ENCODE measurements at places on chromosomes 4 and X. TPM values are rescaled to one million over a fixed set of nuclear protein-coding genes. Genes with fewer than 3 reads are reported as not detected.

QRFPR gene
- total RNA-seq = not detected

EVC2 gene
- total RNA-seq = 0.40 TPM

CFP gene
- total RNA-seq = 4.4 TPM

NAA15 gene
- total RNA-seq = 115 TPM

TLR2 gene
- 0.47 TPM for total RNA-seq

DNA sequence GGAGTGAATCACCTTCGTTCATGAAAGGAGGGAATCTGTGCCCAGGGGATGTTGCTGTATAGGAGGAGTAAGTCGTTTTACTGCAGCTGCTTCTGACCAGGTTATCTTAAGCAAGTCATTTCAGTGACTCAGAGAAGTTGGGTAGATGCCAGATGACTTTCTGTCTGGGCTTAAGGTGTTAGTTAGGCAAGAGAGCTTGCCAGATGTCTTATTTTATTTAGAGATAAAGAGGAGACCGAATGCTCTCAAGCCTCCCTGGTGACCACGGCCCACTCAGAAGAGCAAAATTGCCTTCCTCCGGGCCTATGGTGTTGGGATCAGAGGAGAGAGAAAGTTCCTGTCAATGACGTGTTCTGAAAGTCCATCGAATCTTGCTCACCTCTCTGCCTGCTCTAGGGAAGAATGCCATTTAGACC is 16.3 kb upstream of the ZNF827 start:
- no peak overlapping the region for H3K27ac ChIP-seq
- H3K27me3 ChIP-seq = peaks cover 10% of the 10 kb centered on the region
- peaks cover 2% of the 10 kb centered on the region for H3K4me1 ChIP-seq
- no peaks in the 10 kb centered on the region for H3K36me3 ChIP-seq

- H3K4me1 ChIP-seq = no peaks in the 10 kb centered on the region
- peaks cover 6% of the 10 kb centered on the region for H3K27me3 ChIP-seq
- DNase-seq = no peak
- H3K4me3 ChIP-seq = no peak overlapping the region
- H3K27ac ChIP-seq = no peak overlapping the region
Measured at GRCh38 chr4:121360495-121360894, 20.3 kb downstream of the QRFPR start.

DNA sequence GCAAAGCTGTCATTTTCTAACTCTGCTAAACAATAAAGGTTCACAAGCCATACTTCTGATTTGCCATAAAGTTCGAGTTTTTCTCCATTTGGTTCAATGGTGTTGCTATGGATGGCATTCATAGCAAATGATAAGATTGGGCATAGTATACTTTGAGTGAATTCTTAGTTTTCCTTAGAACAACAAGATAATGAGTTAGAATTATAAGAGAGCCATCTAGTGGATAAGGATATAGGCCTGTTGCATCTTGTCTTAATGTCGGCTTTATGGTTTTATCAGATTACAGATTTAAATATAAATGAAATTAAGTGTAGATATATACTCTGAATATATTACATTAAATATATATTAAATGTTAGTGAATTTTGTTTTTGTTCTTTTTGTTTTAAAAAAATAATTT is 644.6 kb downstream of the IL1RAPL1 start:
- H3K27ac ChIP-seq = no peak overlapping the region
- H3K4me3 ChIP-seq = no peak overlapping the region
- H3K27me3 ChIP-seq = no peaks in the 10 kb centered on the region
- no peaks in the 10 kb centered on the region for H3K36me3 ChIP-seq
- no peaks in the 10 kb centered on the region for H3K4me1 ChIP-seq
- no peak for DNase-seq

DNA sequence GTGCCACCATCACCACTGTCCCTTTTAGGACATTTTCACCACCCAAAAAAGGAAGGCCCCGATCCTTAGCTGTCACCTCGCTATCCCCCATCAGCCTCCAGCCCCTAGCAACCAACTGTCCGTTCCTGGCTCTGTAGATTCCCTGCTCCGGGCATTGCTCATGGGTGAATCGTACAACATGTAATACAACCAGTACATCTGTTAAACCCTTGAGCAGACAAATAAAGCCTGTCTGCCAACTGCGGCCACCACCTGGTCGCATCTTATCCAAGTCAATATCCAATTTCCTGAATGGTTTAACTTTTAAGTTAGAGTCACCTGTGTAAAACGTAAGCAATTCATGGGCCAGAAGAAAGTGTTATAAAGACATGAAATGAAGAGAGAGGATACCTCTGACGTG is 251.9 kb downstream of the AFAP1 start:
- DNase-seq = no peak
- no peak overlapping the region for H3K4me3 ChIP-seq
- H3K36me3 ChIP-seq = no peaks in the 10 kb centered on the region
- no peaks in the 10 kb centered on the region for H3K27me3 ChIP-seq
- no peak overlapping the region for H3K27ac ChIP-seq

DNA sequence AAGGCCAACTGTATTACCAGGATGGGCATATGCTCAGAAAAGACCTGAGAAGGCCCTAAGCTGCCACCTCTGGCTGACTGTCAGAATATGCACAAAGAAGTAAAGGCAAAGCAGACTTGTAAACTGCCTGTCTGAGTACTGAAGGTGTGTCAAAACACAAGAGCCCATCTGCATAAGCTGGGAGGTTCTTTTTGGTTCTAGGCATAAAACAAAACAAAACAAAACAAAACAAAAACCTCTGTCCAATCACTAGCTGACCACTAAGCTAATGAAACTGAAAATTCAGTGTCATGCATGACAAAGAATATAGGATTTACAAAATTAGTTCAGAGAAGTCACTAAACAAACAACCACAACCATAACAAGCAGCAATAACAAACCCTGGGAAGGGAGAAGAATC is 20.6 kb downstream of the SH3D19 start:
- no peak overlapping the region for H3K27ac ChIP-seq
- no peaks in the 10 kb centered on the region for H3K4me1 ChIP-seq
- H3K36me3 ChIP-seq = no peaks in the 10 kb centered on the region
- no peaks in the 10 kb centered on the region for H3K27me3 ChIP-seq
- no peak for DNase-seq

DNA sequence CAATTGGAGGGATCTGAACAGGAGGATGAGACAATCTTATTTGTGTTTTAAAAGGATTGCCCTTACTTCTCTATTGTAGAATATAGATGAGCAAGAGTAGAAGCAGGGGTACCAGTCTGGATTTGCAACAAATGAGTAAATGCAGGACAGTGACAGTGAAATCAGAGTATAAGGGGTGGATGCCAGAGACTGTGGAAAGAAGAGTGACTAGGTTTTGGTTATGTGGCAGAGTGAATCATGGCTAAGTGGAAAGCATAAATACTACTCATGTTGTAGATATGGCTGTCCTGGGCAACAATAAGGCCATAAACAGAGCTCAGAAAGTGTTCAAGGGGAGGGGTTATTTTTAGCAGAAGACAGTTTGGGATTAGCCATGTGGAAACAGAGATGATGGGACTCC is 6.0 kb upstream of the VSIG4 start:
- no peaks in the 10 kb centered on the region for H3K27me3 ChIP-seq
- peak overlapping the region; percentile 74 for H3K4me3 ChIP-seq
- H3K36me3 ChIP-seq = no peaks in the 10 kb centered on the region
- DNase-seq = no peak
- H3K4me1 ChIP-seq = peaks cover 34% of the 10 kb centered on the region

- H3K27me3 ChIP-seq = peaks cover 17% of the 10 kb centered on the region
- DNase-seq = no peak
- no peaks in the 10 kb centered on the region for H3K36me3 ChIP-seq
- H3K4me3 ChIP-seq = no peak overlapping the region
- peaks cover 2% of the 10 kb centered on the region for H3K4me1 ChIP-seq
- no peak overlapping the region for H3K27ac ChIP-seq
Measured at GRCh38 chr4:82201303-82201702, 172.5 kb downstream of the HNRNPD start.

DNA sequence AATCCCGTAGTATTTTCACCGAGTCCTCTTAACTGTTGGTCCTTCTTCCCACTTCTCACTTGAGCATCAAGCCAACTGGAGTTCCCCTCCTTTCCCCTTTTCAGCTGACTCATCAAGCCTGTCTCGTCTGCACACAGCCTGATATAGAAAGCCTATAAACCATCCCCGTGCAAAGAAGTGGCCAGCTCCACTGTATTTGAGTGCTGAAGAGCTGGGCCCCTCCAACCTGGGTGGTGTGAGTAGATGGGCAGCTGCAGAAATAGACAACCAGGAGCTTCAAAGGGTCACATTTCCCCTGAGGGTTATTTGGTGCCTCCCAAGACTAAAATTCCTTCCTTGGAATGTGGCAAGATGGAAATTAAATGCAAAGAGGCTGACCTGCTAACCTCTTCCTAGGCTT is 199.7 kb downstream of the HS6ST2 start:
- H3K4me1 ChIP-seq = no peaks in the 10 kb centered on the region
- DNase-seq = no peak
- H3K4me3 ChIP-seq = no peak overlapping the region
- no peak overlapping the region for H3K27ac ChIP-seq
- no peaks in the 10 kb centered on the region for H3K36me3 ChIP-seq

DNA sequence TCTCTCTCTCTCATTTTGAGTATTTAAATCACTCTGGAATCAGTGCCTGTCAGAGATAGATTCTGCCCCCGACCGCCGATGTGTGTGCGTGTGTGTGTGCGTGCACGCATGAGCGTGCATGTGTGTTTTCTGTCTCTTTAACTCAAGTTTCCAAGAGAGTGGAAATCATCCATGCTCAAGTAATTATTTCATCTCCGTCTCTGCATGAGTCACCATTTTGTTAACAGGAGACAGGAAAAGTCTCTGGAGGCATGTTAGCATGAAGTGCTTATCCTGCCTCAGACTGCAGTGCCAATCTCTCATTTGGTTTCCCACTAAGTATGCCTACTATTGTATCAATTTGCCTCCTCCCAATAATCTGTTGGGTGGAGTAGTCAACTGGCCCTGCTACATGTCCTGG is 182.9 kb upstream of the NHS start:
- H3K36me3 ChIP-seq = no peaks in the 10 kb centered on the region
- H3K4me3 ChIP-seq = no peak overlapping the region
- no peak for DNase-seq

GRCh38 chrX:154402622-154403127 is 4.5 kb downstream of the RPL10 start:
- no peak overlapping the region for H3K27ac ChIP-seq
- H3K27me3 ChIP-seq = no peaks in the 10 kb centered on the region
- no peak for DNase-seq
- no peak overlapping the region for H3K4me3 ChIP-seq
- H3K4me1 ChIP-seq = peaks cover 11% of the 10 kb centered on the region

GRCh38 chr4:67885762-67886161 is 2.0 kb upstream of the TMPRSS11D start:
- no peak overlapping the region for H3K4me3 ChIP-seq
- no peaks in the 10 kb centered on the region for H3K27me3 ChIP-seq
- no peaks in the 10 kb centered on the region for H3K36me3 ChIP-seq
- no peaks in the 10 kb centered on the region for H3K4me1 ChIP-seq

DNA sequence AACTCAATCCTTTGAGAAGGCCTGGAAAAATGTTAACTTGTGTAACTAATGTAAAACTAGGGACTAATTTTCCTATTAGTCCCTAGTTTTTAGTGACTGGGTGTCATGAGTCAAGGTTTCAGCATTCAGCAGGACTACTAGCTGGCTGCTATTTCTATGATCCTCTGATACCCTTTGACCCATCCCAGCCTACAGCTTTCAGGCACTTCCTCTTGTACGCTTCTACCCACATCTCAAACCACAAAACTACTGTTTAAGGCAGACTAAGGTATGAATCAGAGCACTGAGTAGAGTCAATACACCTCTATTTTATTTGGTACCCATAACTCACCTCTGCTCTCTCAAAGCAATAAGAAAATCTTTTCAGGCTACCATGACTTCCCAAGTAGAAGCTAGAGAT is 809.6 kb downstream of the PDHA2 start:
- no peak overlapping the region for H3K4me3 ChIP-seq
- no peaks in the 10 kb centered on the region for H3K36me3 ChIP-seq
- no peak overlapping the region for H3K27ac ChIP-seq
- H3K27me3 ChIP-seq = no peaks in the 10 kb centered on the region
- H3K4me1 ChIP-seq = no peaks in the 10 kb centered on the region

DNA sequence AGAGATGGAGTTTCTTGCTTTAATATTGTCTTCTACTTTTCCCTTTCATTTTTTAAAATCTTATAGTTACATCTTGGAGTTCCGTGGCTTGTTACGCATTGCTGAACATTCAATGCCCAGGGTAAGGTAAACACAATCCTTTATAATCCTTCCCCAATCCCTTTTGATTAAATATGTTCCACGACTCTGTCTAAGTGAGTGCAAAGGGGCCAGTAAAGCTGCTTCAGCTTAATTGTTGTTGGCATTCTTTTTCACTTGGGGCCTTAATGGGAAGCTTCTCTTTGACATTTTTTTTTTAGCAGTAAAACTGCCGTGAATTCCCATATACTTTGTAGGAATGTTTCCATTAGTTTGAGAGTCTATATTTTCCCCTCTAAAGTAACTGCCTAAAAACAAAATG is 1028.1 kb downstream of the C4orf33 start:
- DNase-seq = no peak
- H3K4me3 ChIP-seq = no peak overlapping the region
- no peaks in the 10 kb centered on the region for H3K4me1 ChIP-seq
- no peak overlapping the region for H3K27ac ChIP-seq
- no peaks in the 10 kb centered on the region for H3K27me3 ChIP-seq
- H3K36me3 ChIP-seq = no peaks in the 10 kb centered on the region

GRCh38 chr4:77473509-77473908 is 132.1 kb upstream of the CXCL13 start:
- H3K4me3 ChIP-seq = no peak overlapping the region
- no peaks in the 10 kb centered on the region for H3K36me3 ChIP-seq
- no peak for DNase-seq
- peaks cover 13% of the 10 kb centered on the region for H3K27me3 ChIP-seq
- H3K4me1 ChIP-seq = peaks cover 10% of the 10 kb centered on the region
- no peak overlapping the region for H3K27ac ChIP-seq

DNA sequence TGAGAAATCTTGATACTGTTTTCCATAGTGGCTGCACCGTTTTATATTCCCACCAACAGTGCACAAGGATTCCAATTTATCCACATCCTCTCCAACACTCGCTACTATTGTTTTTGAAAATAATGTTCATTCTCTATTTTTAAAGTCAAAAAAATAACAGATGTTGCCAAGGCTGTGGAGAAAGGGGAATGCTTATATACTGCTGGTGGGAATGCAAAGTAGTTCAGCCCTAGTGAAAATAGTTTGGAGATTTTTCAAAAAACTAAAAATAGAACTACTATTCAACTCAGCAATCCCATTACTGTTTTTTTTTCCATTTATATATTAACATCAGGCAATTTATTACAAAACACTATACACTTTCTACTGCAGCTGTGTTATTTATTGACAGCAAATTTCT is 208.7 kb downstream of the CBLL2 start:
- no peak overlapping the region for H3K4me3 ChIP-seq
- H3K27ac ChIP-seq = no peak overlapping the region
- DNase-seq = no peak
- H3K36me3 ChIP-seq = no peaks in the 10 kb centered on the region

DNA sequence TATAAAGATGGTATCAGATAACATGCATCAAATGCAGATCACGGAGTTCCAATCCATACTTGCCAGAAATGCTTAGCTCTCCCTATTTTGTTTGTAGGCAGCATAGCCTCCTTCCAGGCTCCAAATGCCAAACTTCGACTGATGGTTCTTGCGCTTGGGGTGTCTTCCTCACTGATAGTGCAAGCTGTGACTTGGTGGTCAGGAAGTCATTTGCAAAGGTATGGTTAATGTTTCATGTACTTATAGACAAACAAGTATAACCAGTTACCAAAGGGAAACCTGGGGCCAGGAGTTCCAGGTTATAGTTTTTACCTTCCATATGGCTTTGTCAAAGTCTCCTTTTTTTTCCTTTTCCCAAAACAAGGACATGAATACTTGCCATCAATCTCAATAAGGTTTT is 5.3 kb downstream of the CWH43 start:
- H3K36me3 ChIP-seq = no peaks in the 10 kb centered on the region
- H3K4me1 ChIP-seq = no peaks in the 10 kb centered on the region
- H3K27ac ChIP-seq = no peak overlapping the region
- no peak overlapping the region for H3K4me3 ChIP-seq

Measured in activated CD4-positive, alpha-beta T cell treated with anti-CD3 and anti-CD28 coated beads, Interleukin-2, amount 10 ng/mL, durations not matched to agents 24 days and 14 days (primary cell).